HuH-7 (cell line): ENCODE measurements at places on chromosomes 13 and 19.

DNA sequence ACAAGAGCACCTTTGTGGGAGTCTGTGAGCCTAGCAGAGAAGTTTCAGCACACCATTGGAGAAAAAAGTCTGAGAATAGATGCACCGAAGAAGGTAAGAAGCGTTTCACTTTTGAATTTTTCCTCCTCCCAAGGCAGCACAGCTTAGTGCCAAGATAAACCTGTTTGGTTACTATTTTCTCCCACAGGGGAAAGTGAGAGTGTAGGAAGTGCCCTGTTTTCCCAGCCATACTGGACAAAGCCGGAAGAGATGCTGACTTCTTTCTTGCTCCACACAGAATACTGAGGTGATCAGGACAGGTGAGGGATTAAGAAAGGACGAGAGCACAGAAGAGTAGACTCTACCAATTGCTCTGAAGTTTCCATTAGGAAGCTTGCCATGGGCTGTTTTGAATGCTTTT lies 1011.0 kb upstream of the MIR17HG start:
- no peak for DNase-seq

- DNase-seq, result no peak
Measured at GRCh38 chr13:71922194-71922593, 55.2 kb upstream of the DACH1 start.

GRCh38 chr13:114063545-114064449 lies 68.6 kb downstream of the RASA3 start:
- no peak for DNase-seq

DNA sequence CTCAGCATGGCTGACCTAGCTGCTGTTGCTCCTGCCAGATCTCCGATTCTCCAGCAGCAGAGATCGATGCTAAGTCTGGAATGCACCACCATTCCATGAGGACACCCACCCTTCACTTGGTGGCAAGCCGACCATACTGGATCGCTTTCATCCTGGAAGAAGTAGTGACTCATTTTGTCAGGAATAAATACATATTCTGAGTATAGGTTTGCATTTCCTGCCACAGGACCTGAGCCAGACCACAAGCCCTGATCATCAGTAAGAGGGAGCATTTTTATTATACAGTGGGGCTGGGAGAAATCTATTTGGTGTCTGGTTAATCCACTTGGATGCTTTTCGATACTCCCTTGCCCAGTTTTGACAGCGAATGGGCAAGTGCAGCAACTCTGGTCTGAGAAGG lies 10.9 kb upstream of the KCTD15 start:
- DNase-seq, result no peak

- no peak for DNase-seq
Measured at GRCh38 chr19:41376998-41377365, 649 bp downstream of the TMEM91 start.

DNA sequence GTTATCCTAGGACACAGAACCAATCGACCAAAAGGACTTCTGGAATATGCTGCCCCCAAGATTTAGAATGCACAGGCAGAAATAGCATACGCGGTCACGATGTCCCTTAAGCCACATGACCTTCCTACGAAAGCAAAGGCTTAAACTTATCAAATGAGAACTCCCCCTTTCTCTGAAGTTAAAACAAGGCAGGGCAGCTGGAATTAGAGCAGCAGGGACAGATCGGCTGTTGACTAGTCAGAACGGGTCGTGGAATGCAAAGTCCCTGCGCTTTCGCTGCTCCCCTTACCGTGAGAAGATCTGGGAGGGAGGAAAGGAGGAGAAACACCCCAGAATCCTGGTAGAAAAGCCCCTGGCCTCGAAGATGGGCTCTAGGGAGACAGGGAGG lies 799 bp upstream of the USPL1 start:
- peak; percentile 58 for DNase-seq

DNA sequence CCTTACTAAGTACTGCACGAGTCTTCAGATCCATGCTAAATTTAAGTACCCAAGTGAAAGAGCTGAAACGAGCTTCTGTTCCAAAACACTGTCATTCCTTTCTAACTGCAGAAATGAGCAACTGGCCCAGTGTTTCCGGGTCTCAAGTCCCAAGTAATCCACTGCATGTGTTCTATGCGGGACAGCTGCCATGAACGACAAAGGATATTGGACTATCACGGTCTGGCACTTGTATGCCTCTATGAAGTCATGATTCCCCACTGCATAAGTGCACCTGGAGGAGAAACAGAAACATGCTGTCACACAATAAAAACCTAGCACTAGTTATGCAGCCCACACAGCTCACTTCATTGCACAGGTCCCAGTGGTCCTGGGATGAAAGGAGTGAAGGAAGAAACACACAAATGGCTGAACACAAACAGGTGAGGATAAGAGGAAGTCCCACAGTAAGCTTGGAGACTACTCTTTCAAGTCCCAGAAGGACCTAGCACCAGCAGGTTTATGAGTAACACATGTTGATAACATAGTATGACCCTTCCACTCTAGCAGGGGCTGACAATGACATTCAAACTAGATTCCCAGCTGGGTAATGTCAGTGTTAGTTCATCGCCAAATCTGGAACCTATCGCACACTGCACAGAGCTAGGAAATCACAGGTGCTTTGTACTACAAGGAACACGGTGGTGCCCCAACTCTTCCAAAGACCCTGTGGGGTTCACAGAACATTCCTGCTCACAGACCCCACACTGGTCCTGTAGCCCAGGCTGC lies 11.3 kb downstream of the PCID2 start:
- no peak for DNase-seq

GRCh38 chr19:32543115-32543900 lies 37.7 kb upstream of the PDCD5 start:
- DNase-seq, result no peak

DNA sequence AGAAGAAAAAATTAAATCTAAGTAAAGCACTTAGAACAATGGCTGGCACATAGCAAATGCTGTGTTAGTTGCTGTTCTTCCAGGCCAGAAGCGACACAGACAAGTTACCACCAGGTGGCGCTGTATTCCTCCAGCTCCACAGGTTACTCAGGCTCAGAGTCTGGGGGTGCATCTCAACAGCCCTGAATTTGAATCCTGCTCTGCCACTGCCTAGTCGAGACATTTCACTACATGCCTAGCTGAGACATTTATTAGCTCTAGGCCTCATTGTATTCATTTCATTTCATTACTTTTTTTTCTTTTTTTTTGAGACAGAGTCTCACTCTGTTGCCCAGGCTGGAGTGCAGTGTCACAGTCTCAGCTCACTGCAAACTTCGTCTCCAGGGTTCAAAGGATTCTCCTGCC lies 16.4 kb upstream of the CYP2B6 start:
- peak; percentile 73 for DNase-seq

- no peak for DNase-seq
Measured at GRCh38 chr13:35941374-35941773, 189.8 kb downstream of the DCLK1 start.

DNA sequence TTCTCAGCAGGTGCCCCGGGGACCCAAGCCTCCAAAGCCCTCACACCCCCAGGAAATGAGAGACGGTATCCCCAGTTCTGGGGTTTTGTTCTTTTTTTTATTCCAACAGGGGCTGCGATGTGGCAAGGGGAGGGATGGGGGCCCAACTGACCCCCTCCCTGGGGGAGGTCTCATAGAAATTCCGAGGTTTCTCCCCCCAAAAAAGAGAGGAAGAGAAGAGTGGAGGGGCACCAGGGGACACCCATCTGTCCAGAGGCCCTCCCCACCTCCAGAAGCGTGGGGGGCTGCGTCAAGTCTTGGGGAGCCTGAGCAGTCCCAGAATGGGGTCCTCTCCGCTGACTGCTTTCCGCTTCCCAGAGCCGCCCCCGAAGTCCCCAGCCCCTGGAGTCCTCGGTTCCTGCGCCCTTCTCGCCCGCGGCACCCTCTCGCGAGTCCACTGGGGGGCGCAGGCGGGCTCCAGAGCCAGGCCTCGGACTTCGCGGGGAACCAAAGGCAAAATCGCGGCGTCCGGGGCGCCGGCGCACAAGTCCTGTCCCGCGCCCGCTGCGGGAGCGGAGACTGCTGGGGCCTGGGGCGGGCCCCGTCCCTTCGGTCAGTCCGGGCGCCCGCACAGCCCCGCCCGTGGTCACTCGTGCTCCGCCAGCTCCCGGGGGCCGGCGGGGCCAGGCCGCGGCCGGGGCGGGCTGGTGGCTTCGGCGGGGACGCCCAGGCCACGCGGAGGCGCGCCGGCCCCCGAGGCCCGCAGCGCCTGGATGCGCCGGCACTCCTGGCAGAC lies 4.4 kb upstream of the ATP1A3 start:
- DNase-seq, result peak; percentile 86

DNA sequence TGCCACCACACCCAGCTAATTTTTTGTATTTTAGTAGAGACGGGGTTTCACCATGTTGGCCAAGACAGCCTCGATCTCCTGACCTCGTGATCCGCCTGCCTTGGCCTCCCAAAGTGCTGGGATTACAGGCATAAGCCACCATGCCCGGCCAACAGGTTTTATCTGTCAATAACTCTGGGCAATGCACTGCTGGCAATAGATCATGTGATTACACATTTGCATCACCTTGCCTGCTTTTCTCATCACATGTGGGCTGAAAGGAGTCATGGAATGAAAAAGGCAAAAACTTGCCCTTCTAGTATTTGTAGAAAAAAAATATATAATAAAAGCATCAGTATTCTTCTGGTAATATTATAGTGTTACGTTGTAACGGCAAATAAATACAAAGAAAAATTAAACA lies 164.5 kb downstream of the NHLRC3 start:
- no peak for DNase-seq

GRCh38 chr19:54373781-54374631 lies 9.3 kb upstream of the LAIR1 start:
- DNase-seq, result no peak

GRCh38 chr19:2446381-2446780 lies 10.4 kb downstream of the LMNB2 start:
- DNase-seq, result no peak

- no peak for DNase-seq
Measured at GRCh38 chr13:94324767-94325540, 154.5 kb downstream of the DCT start.

DNA sequence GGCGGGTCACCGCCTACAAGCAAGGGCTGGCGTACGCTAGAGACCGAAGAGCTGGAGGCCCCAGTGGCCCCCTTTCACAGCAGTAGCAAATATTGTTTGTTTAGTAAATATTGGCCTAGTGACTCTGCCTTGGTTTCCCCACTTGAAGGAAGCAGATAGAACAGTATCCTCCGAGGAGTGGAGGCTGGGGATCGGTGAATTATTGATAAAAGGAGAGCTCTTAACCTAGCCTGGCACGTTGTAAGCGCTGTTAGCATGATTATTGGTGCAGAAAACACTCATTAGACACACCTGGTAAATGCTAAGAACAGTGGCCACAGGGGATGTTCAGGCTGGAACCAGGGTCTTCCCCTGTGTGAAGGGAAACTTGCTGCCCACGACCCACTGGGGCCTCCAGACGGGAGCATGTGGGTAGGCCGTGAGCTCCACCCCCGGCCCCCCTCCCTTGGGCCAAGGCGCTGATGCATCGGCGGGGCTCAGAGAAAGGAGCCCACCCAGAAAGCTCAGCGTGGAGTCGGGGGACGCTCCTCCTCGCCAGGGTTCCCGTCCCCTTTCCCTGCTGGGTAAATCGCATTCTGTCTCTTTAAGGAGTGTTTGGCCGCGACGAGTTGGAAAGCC lies 2.3 kb downstream of the IER2 start:
- no peak for DNase-seq

GRCh38 chr13:95485045-95485517 lies 67.4 kb upstream of the CLDN10 start:
- DNase-seq, result no peak

GRCh38 chr19:31534786-31535657 lies 185.8 kb upstream of the TSHZ3 start:
- no peak for DNase-seq

DNA sequence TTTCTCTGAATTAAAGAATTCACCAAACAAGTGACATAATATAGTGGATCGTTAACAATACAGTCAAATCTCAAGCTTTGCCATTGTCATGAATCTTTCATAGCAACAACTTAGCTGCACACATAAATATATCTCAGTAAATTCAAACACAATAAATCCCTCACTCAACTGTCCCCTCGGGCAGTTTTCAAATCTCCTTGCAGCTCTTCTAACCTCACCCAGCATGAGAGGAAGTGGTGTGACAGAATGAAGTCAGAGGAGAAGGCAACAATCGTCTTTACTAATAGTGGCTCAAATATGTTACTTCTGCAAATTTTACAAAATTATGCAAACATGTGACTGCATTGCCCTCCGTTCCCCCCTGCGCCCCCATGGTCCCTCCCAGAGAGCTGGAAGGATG lies 148.2 kb downstream of the RAP2A start:
- DNase-seq, result no peak

DNA sequence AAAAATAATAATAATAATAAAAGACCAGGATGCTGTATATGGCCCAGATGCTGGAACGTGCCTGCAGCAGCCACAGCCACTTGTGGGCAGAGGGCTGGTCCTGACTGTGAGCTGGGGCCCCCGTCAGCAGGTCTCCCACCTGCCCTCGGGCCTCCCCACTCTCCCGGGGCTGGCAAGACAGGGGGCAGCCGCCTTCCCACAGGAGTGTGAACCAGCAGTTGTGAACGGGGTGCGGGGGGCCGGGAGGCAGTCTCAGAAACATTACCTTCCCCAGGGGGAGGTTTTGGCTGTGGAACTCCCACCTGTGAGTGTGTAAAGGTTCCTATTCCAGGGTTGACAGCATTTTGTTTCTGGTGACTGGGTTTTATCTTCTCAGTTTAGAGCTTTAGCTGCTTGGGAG lies 151.4 kb downstream of the KDM4B start:
- no peak for DNase-seq

DNA sequence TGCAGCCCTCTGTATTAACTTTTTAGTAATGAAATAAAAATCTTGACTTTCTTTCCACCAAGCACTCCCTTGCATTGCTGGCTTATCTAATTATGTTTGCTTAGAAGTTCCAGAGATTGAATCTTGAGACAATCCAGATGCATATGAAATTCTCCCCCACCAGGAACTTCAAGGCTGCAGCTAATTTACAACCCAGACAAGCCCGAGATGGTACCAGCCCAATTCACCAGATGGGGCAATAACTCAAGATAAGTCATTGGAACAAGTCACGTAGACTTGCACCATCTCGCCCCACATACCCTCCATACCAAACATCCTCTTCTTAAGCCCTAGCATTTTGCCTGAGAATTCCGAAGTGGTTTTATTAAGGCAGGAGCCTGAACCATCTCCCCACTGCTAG lies 29.0 kb downstream of the UTP14C start:
- DNase-seq, result no peak

- DNase-seq, result no peak
Measured at GRCh38 chr13:106996867-106997618, 429.1 kb upstream of the ARGLU1 start.

- no peak for DNase-seq
Measured at GRCh38 chr13:50616101-50616500, 227.4 kb downstream of the DLEU7 start.

- no peak for DNase-seq
Measured at GRCh38 chr19:23770672-23771250, 12.1 kb upstream of the ZNF681 start.

DNA sequence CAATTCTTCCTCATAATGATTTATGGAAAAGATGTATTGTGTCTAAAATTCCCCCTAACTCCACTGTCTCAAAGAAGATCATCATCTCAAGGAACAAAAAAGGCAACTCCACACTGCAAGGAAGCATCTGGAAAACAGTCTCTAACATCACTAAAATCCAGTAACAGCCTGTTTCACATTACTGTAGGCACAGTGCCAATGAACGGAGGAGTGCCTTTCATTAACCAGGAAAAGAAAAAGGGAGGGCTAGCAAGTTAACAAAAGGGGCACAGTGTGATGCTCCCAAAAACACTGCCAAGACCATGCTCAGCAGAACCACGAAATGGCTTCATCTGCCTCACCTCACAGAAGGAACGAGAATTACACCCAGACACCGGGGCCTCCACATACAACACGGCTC lies 8.5 kb downstream of the TMTC4 start:
- DNase-seq, result no peak
